ENCODE measurements at places on chromosomes 4 and X.

DNA sequence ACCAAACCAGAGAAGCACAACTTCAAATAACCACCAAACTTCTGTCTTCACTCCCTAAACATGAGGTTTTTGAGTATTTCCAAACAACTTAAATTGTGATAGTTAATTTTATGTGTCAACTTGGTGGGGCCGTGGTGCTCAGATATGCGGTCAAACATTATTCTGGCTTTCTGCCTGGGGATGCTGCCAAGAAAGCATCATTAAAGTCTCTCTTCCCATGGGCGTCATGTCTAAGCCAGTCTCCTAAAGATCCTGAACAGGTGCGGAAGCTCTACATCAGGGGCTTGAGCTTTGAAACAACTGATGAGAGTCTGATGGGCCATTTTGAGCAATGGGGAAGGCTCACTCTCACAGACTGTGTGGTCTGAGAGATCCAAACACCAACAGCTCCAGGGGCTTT lies 24.1 kb upstream of the SOD3 start:
- no peak for DNase-seq

- DNase-seq = no peak
Measured at GRCh38 chr4:112818594-112818965, 181.6 kb downstream of the LARP7 start.

DNA sequence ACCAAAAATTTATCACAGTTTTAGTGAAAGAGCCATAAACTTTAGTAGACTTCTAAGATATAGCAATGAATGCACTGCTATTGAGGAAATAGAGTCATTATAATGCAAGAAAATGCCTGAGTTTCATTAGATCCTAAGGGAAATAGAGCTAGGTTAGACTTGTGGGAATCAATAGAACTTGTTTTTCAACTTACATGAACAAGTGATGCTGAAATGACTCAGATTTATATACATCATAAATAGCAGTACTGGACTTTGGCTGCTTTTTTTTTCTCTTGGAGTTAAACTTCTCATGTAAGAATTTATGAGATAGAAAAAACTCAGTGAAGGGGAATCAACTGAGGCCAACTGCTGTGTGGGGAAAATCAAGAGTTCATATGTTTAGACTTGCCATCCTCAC lies 216.5 kb upstream of the AADAT start:
- no peak for DNase-seq

DNA sequence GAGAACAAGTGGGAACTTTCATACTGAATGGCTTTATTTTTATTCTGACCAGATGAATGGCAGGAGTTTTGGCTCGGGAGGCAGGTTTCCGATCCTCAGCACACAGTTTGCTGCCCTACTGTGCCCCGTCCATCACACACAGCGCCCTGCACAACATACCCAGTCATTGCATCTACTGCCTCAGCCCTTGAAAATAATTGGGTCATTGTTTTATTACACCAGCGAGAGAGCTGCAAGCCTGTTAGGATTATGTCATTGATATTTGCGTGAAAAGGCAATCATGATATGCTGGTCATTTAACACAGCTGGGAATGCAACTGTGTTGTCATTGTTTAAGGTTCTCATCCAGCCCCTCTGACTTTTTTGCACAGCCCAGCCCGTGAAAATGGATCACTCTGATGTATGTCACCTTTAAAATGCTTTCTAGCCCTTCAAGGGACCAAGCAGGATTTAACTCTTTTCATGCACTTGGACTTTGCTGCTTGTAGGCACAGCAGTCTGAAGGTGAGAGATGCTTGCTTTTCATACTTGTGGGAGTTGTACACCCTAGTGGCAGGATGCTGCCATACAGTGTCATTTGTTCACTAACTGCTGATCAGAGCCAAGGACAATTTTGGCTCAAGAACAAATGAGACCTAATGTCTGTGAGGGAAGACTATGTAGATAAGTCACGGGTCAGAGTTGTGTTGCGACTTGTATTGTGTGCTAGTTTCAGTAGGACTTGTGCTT lies 62.3 kb downstream of the RTL9 start:
- DNase-seq = peak; percentile 31

- DNase-seq = peak; percentile 7
Measured at GRCh38 chr4:127048376-127049044, 584.2 kb upstream of the INTU start.

DNA sequence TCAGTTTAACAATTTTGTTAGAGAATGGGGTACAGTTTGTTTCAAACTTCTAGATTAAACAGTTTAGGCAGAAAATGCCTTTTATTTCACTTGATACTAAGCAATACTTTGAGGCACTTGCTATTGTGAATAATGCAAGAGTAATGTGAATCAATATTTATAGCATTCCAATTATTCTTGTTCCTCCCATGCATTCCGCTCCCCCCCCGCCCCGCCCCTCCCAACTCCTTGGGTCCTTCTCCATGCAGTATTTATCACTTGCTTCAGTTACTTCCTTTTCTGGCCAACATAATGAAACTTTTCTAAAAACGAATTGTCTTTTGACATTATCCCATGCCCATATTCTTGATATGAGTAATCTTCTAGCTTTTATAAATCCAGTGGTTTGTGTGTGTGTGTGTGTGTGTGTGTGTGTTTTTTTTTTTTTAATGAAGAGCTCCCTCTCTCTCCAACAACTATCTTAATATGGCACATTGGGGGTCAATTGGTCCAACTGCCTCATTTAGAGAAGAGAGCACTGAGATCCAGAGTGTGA lies 1.6 kb downstream of the BANK1 start:
- peak; percentile 27 for DNase-seq

DNA sequence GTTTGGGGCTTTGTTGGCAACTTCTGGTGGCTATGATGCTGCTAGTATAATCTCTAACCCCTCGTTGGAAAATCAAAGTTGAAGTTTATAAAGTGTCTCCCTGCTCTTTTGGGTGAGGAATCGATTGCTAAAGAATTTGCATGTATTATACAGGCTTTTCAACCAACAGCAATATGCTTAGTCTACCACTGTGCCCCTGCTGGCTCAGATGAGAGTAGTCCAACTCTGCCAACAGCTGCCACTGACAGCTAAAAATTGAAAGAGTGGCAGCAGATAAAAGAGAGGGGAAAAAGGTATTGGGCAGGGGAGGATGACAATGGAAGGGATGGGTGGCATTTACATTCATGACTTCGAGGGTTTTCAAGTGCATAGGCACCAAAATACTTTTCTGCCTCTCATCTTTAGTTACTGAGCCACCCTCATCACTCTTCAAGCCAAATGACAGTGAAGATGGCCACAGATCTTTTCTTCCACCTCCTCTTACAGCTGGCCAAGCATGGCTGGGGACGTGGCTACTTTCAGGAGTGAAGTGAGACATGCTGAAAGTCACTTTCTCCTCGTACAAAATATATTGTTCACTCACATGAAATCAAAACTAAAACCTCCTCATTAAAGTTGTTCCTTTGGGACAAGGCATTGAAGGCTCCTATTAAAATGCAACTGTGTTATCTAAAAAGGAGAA lies 2.7 kb upstream of the GRIA3 start:
- no peak for DNase-seq

Data from EL (cell line).